ENCODE measurements at places on chromosomes 6 and 20.

GRCh38 chr20:57439432-57439831, 48.2 kb downstream of the RBM38 start:
- DNase-seq: peak; percentile 73

DNA sequence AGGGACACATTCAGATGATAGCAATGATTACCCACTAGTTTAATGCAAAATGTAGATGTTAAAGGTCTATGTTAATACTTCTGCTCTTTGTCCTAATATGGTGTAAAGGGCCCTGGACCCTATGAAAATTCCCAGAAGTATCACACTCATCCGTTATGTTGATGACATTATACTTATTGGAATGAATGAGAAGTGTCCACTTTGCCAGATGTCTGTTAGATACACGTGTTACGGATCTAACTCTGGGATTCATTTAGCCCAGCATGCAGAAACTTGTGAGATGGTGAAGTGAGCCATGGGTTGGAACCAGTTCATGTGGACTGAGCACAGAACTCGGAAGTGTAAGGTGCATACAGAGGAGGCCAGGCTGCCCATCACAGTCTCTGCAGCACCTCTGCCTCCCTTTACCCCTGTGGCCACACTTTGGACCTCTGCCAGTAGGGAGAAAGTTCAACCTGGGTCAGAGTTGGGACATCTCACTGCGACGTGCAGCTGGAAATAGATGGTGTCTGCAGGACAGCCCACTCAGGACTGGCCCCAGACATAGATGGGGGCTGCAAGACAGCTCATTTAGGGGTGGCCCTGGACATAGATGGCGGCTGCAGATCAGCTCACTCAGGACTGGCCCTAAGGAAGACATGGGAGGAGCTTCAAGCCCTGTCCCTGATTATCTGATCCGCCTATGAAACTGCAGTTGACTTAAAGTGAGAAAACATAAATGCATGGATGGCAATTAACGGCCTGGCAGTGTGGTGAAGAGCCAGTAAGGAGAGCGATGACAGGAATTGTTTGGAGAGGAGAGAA, 71.2 kb upstream of the THBS2 start:
- DNase-seq: no peak

DNA sequence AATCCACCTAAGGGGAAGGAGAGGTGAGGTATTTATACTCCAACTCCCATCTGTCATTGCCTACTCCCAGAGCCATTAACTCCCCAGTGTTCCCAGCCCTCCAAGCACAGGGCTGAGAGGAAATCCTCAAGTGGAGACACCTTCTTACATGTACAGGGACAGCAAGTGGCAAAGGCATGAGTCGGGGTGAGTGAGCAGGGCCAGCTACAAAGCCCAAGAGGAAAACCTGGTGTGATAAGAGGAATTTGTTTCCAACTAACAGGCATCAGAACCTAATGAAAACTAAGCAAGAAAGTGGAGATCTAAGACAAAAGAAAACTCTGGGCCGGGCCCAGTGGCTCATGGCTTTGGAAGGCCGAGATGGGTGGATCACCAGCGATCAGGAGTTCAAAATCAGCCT, 70.0 kb upstream of the SRSF6 start:
- no peak for DNase-seq

DNA sequence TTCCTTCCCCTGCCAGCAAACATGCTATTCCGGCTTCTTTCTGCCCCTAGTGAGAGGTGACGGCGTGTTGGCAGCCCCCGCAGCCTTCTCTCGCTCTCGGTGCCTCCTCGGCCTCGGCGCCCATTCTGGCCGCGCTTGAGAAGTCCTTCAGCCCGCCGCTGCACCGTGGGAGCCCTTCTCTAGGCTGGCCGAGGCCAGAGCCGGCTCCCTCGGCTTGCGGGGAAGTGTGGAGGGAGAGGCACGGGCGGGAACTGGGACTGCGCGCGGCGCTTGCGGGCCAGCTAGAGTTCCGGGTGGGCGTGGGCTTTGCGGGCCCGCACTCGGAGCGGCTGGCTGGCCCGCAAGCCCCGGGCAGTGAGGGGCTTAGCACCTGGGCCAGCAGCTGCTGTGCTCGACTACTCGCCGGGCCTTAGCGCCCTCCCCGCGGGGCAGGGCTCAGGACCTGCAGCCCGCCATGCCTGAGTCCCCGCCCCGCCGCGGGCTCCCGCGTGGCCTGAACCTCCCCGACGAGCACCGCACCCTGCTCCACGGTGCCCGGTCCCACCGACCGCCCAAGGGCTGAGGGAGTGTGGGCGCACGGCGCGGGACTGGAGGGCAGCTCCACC, 20.0 kb upstream of the PXDC1 start:
- DNase-seq: no peak

DNA sequence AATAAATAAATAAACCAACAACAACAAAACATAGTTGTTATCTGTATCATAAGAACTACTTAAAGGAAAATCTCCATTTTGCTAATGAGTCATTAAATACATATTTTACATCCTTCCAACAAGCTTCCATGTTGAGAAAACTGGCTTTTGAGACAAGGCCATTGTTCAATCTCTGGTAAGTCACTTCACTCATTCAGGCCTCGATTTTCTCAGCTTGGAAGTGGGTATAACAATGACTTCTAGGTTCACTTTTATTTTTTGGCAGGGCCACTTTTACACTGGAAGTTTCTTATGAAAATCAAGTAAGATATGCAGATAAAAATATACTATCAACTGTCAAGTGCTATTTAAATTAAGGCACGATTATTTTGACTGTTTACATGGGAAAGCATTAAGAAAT, 30.0 kb downstream of the WRNIP1 start:
- no peak for DNase-seq

DNA sequence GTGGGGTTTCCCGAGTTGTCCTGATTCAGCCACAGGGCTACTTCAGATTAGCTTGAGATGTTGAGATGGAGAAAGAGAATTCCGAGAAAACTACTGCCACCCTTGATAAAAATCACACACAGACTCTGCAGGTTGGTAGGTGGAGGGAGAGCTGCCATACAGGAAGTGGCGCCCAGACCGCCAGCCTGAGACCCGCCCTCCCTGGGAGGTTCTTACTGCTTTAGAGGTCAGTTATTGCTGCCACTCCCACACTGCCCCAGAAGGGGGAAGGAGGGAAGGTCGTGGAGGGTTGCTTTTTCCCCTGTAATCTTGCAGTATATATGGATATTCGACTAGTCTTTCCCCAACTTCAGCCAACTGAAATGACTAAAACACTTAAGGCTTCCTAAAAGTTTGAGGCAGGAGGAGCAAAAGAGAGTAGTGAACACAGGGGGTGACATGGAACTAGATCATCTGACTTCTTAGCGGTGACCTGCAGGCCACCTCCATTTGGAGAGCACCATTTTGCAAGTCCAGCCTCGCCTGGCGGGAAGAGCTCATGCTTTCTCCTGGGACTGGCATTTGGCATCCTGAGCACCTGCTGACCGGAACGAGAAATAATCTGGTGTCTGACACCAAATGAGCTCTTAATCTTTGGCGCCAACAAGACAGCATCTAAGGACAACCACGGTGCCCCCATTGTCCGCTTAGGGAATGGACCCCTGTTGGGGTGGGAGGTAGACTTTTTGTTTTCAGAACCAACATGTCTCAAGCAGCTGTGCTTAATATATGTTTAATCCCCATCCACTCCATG, 35.7 kb upstream of the SLC22A1 start:
- no peak for DNase-seq

DNA sequence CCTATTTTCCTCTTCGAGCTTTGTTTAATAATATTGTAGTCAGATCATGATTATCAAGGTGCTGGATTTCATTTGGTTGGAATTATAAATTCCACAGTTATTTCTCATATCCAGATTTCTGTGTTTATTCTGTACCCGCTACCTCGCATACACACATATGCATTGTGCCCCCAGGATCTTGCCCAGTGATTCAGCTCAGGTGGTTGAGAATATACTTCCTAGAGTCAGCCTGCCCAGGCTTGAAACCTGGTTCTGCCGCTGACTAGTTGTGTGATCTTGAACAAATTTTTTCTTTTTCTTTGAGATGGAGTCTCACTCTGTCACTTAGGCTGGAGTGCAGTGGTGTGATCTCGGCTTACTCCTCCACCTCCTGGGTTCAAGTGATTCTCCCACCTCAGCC, 14.7 kb downstream of the GINM1 start:
- DNase-seq: no peak

DNA sequence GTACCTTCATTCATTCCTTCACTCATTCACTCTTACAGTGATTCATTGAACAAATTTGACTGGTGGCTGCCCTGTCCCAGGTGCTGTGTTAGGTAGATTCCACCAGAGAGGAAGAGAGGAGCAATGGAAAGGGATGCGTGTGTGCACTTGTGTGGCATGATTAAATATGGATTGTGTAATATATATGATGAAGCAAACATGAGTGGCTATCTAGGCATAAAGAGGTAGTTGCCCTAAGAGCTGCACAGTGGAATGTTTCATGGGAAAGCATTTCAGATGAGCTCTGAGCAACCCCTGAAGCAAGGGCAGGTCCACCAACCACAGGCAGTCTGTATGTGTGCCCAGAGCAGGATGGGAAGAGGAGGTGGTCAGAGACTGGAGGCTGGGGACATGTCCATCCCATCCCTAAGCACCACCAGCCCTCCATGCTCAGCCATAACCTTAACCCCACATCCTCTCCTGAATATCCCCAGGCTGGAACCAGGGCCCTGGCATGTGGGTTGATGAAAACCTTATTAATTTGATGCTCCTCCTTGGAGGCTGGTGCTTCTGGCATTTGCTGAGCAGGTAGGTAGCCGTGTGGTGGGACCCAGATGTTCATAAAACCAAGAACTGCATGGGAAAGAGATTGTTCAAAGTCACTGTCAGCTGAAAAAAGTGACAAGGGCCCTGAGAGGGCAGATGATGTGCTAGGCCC, 226.2 kb downstream of the SYNDIG1 start:
- peak; percentile 2 for DNase-seq

GRCh38 chr20:31684153-31685015, 38.3 kb downstream of the BCL2L1 start:
- no peak for DNase-seq

GRCh38 chr6:21132856-21133838, 460.4 kb upstream of the SOX4 start:
- no peak for DNase-seq

GRCh38 chr6:5684320-5685053, 322.2 kb downstream of the NRN1 start:
- DNase-seq: no peak

Measured in head of caudate nucleus (tissue), 42 donors.